ENCODE measurements at places on chromosomes 2 and 18.

- DNase-seq: no peak
Observed at GRCh38 chr2:235262750-235263149, 231.1 kb upstream of the AGAP1 start.

DNA sequence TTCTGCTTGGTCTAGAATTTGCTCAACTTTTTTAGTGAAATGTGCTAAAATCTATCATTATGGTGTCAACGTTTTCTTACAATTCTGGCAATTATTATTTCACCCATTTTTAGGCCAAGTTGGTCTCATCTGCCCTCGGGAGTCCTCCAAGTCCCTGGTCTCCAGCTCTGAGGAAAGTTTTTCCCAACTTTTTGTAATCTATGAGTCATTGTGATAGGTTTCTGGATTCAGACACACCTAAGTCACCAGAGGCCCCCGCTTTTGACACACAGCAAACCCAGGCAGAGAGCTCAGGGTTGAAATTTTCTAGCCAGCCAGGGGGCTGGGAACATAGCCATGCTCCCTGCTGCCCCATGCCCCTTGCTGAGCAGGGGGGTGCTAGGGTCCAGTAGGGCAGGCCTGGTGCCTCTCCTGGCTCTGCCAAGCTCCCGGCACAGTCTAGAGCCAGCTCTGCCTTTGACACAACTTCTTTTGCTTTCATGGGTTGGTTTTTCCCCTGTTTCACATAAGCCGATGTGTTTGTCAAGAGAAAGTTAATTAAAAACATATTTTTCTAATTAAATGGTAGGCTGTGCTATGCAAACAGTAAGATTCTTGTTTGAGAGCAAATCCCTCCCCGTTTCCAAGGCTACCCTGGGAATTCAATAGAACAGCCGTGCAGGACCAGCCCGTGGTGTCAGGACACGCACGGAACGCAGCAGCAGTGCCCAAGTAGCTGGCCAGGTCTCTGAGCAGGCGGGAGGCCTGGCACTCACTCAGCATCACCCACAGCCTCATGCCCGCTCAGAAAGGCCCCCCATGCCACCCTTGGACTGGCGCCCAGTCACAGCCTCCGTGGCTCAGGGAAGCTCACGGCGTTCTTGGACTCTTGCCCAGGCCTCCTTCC lies 25.5 kb upstream of the SNED1 start:
- DNase-seq: no peak

GRCh38 chr2:108988796-108989713 lies at the start of gene EDAR:
Gene EDAR (minus strand): TSS chr2:108989220. CDS start chr2:108931014, 58,206 bp downstream.
- DNase-seq: no peak

- no peak for DNase-seq
Observed at GRCh38 chr2:63044362-63045327, 6.0 kb upstream of the OTX1 start.

DNA sequence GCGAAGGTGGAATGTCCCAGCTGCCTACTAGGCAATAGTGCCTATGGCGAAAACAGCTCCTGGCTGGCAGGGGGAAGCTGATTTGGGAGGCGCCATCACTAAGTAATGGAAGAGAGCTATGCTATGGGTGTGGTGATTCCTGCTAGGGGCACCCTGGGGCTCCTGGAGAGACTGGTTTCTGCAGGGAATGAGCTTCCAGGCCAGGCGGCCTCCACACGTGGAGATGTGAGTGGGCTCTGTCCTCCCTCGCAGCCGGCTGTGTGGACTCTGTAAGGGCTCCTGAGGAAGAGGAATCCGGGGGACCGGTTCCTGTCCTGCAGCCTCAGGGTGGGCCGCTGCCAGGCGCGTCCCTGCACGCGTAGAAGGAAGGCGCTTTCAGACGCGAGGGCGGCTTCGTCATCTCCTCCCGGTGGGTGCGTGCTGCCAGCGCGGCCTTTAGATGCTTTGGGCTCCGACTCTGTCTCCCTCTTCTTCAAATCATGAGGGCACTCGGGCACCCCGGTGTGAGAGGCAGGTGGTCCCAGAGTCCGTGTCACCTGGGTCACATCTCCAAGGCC lies 55.5 kb upstream of the ANKRD62 start:
- DNase-seq: no peak

DNA sequence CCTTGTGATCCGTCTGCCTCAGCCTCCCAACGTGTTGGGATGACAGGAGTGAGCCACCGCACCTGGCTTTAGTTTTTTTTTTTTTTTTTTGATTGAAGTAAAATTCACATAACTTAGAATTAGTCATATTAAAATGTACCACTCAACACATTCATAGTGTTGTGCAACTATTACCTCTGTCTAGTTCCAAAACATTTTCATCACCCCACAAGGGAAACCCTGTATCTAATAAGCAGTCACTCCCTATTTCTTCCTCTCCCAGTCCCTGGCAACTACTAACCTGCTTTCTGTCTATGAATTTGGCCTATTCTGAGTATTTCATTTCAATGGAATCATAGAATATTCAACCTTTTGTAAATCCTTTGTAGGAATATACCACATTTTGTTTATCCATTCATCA lies 123.9 kb upstream of the FAM117B start:
- no peak for DNase-seq

DNA sequence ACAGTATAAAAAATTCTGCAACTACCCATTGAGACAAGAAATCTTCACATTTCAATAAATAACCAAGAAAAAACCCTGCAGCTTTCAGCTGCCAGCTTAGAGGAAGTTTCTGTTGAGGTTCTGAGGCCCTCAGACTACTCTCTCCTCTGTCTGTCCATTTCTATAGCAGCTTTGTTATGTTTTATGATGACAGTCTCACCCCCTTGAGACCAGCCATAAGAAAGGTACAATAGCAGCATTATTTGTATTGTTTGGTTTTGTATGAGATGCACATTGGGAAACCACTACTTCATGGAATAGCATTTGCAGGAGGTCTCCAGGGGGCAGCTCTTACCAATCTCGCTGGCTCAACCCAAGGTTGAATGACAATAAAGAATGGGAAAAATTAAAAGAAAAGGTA lies 334.6 kb upstream of the VRK2 start:
- DNase-seq: no peak

DNA sequence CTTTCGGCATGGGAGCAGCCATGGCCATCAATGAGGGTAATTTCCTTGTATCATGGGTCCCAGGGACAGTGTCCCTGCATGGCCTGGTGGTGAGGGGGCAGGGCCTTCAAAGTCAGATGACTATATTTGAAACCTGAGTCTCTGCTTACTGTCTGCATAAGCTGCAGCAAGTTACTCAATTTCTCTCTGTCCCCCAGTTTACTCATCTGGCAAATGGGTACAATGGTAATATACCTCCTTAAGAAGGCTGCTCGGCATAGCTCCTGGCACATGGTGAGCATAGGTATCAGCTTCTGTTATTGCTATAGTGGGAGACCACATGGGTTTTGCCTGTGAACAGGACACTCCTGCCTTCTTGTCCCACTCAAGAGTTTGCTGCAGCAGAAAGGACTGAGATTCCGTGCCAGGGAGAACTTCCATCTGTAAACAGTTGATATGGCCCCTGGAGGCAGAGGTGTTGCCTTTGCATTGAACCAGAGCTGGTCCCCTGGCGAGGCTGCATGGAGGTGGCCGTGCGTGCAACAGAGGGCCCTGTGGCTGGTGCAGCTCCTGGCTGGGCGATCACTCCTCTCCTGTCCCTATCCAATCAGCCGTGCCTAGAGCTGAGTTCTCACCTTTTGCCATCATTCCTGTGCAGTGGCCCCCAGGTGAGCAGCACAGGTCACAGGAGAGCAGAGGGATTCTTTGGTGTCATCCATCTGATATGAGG lies 22.7 kb upstream of the IGFBP5 start:
- no peak for DNase-seq

DNA sequence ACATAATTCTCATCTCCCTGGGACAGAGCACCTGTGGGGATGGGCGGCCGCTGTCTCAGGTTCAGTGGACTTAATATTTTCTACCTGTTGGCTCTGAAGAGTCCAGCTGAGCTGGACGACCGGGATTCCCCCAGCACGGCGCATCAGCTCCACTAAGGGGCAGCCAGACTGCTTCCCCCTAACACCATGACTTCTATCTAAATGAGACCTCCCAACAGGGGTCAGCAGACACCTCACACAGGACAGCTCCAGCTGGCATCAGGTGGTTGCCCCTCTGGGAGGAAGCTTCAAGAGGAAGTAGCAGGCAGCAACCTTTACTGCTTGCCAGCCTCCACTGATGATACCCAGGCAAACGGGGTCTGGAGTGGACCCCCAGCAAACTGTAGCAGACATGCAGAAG lies 226.0 kb upstream of the DSEL start:
- DNase-seq: no peak

DNA sequence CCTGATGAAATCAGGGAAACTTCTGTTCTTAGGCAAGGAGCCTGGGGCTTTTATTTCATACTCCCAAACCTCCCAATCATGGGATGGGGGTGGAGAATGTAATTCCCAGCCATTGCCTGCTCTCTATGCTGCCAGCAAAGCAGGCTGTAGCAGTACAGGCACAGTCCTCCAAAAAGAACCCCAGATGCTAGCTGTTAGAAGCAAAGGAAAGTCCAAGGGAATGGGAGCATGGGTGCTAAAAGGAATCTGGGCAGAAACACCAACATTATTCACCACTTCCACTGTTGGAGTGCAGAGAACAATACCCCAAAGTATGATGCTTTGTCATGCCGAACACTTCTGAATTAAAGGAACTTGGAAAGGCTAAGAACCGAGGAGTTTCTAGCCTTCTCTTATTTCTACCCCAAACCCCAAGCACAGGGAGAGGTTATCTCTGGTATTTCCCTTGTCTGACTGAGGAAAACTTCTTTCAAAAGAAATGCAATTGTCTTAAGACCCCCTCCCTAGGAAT lies 24.7 kb downstream of the MDH1 start:
- DNase-seq: no peak

DNA sequence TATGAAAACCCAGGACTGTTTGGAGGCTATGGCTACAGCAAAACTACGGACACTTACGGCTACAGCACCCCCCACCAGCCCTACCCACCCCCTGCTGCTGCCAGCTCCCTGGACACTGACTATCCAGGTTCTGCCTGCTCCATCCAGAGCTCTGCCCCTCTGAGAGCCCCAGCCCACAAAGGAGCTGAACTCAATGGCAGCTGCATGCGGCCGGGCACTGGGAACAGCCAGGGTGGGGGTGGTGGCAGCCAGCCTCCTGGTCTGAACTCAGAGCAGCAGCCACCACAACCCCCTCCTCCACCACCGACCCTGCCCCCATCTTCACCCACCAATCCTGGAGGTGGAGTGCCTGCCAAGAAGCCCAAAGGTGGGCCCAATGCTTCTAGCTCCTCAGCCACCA lies 12.1 kb downstream of the HOXD3 start:
- DNase-seq: no peak

DNA sequence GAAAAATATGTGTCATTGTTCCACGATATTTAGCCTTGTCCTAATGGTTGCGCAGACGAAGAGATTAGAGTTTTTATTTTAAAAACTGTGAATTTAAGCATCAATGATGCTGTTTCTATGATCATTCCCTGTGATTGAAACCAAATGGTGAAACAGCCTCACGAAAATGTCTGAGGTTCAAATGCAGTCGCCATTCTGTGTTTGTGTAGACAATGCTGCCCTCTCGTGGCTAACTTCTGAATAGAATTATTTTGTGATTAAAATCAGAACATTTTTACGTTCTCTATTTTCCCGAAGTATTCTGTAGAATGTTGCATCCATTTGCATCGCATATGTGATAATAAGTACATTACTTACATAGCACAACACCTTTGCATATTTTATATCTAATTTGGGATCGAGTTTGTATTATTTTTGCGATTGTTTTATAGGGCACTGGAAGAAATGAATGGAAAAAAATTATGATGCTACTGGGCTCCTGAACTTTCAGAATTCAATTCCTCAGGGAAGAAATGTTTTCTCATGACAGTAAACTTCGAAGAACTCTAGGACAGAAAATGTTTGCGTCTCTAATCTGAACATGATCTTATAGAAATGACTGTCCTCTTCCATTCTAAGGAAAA lies 54.8 kb upstream of the CREB1 start:
- no peak for DNase-seq

- no peak for DNase-seq
Observed at GRCh38 chr2:12714391-12715221, 2.1 kb upstream of the TRIB2 start.

DNA sequence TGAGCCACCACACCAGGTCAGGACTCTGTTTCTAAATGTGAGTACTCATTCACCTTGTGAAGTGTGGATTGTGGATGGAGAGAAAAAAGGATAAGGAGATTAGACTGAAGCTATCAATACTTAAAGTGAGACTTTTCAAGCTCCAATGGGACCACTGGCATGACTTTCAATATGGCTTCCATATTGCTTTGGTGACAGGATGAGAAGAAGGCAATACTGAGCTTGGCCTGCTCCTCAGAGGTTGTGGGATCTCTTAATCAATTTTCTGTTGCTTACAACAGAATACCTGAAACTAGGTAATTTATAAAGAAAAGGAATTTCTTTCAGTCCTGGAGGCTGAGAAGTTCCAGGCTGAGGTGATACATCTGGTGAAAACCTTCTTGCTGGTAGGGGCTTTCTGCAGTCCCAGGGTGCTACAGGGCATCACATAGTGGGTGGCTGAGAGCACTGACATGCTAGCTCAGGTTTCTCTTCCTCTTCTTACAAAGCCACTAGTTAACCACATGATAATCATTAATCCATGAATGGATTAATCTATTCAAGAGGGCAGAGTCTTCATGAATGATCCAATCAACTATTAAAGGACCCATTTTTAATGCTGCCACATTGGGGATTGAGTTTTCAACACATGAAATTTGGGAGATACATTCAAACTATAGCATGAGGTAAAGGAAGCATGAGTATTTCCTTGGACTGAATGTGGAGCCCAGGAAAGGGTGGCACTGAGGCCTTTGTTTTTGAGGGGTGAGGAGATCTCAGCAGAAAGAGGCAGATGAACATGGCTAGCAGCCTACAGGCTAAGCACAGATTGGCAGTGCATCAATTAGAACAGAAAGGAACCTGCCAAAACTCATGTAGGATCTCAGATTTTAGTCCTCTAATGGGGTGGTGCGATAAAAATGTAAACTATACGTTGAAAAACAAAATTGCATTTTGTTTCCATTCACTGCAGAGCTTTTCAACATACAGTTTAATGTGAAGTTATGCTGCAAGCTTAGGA lies 274.5 kb downstream of the PIK3C3 start:
- no peak for DNase-seq

DNA sequence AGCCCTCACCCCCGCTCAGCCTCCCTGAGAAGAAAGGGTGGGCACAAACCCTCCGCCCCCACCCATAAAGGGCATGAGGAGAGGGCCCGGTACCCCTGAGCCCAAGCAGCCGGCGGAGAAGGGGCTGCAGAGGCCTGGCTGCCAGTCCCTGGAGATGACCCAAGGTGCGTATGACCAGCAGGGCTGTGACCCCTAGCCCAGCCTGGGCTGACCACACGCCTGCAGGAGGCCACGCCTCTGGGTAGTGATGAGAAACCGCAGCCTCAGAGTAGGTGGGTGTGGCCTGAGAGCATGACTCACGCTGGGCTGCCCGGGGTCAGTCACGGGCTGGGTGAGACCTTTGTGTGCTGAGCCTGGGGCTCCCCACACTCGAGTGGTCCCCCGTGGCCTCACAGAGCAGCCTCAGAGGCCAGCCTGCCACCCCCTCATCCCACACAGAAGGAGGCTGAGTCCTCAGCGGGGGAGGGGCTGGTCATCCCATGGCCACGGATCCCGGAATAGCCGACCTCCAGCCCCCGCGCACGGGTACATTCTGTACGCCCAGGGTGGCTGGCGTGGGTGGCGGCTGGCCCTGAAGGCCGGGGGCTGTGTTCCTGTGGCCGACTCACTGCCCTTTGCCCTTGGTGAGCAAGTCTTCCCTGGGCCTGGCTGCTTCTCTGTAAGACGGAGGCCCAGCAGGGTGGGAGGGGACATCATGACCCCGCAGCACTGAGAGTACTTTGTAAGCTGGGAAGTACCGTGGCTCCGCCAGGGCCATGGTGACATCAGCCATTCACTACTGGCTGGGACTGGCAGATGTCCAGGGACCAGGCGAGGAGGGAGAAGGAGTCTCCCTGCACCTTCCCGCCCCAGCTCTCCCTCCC lies 110.8 kb upstream of the OTOS start:
- DNase-seq: no peak

All from effector memory CD4-positive, alpha-beta T cell (primary cell).